ENCODE measurements at places on chromosomes 5 and 9.

DNA sequence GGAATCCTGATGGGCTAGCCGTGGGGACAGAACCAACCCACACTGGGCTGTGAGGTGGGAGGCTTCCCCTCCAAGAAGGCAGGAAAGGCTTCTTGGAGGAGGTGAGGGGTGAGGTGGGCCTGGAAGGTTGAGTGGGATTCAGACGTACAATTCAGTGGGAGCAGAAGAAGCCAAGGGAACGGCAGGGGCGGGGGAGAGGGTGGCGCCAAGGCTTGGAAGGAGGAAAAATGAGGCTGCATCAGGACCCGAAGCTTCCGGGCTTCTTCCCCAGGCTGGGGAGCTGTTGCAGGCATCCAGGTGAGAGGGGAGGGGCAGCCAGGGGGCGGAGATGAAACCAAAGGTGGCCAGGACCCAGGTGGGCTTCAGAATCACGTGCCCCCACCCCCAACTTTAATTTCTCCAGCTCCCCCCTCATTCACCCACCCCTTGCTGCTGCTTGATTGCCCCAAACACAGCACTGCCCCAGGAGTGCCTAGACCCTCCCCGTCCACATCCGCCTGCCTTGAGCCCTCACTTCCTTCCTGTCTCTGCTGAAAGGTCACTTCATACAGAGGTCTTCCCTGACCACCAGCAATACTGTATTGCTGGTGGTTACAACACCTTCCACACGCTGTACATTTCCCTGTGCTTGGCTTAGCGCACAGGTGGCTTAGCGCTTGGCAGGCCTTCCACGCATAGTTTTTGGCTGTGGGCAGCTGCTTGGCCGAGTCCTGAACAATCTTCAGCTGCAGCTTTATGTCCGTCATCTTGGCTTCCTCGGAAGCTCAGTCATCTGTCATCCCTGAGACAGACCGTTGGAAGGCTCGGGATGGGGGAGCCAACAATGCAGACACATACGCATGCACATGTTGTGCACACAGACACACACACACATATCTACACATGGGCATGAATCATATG lies 193.5 kb downstream of the RGS3 start:
- no peak for DNase-seq

GRCh38 chr9:3762076-3762475 lies 236.3 kb upstream of the RFX3 start:
- DNase-seq: no peak

DNA sequence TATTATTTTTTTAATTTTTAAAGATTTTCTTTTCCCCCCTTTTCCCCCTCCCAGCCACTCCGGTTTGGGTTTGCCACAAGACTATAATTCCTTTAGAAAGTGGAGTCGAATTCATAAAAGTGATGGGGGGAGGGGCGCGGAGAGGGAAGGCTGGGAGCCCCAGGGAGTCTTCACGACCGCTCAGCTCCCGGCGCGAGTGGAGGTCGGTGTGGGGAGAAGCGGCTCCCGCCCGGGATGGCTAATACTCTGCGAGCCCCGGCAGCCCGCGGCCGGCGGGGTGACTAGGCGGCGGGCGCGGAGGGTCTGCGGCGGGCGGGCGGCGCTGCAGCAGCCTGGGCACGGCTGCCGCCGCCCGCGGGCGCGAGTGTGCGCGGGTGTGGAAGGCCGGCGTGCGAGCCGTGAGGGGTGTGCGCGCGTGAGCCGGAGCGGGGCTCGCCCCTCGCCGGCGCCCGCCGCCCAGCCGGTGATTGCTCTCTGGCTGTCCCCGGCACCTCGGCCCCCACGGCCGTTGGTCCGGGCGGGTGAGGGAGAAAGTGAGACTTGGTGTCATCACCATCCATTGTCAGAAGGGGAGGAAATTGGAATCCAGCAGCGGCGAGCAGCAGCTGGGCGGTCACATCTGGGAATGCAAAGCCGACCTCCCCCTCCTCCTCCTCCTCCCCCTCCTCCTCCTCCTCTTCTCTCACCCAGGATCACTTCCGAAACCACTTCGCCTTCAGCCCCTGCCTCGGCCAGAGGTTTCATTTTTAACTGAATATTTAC lies at the start of gene PARP8:
Gene PARP8, plus strand, starts transcription at position 377 of the 762 bp plus-strand sequence. CDS start 459 bp downstream, outside the sequence.
- peak; percentile 52 for DNase-seq

- DNase-seq: no peak
These were observed 24.3 kb downstream of the NOTCH1 start for GRCh38 chr9:136521537-136521936.

DNA sequence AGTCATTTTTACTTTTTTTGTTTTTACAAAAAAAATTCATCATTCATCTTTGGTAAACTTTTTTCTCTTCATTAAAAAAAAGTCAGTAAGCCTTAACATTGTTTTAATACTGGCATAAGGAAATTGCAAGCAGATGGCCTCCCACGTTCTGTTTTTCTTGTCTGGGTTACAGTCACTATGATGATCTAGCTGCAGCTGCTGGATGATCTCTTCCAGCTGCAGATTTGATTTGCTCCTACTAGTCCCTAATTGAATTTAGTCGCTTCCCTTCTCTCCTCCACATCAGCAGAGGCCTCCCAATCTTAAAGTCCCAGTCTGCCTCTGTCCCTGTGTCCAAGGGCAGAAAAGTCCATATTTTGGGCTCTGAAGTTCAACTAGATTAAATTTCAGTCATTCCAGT lies 106.8 kb upstream of the PTGER4 start:
- no peak for DNase-seq

DNA sequence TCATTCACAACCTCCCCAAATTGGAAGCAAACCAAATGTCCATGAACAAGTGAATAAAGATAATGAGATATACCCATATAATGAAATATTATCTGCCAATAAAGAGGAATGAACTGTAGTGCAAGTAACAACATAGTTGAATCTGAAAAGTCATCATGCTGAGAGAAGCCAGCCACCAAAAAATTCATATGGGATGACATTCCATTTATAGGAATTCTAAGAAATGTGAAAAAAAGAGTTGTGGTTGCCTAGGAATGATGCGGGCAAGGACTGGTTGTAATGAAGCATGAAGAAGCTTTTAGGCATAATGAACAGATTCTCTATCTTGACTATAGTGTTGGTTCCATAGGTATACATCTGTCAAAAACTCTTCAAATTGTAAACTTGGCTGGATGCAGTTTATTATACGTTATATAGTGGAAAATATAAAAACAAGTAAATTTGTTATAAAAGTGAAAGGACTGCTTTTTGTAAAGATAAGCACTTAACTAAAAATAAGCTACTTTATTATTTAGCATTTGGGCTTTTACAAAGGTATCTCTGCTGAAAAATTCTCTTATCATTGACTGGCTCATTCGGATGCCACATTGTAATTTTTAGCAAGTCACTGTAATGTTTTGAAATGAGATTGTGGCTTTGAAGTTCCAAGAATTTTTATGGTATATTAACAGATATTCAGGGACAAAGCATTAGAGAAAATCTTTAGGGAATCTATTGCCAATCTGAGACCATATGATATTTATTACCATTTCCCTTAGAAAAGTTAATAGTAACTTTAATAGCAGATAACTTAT lies 21.2 kb upstream of the TTC23L start:
- peak; percentile 84 for DNase-seq

GRCh38 chr5:158797498-158797845 lies 302.2 kb downstream of the EBF1 start:
- no peak for DNase-seq

GRCh38 chr9:121288673-121289025 lies 20.7 kb downstream of the GSN start:
- no peak for DNase-seq

DNA sequence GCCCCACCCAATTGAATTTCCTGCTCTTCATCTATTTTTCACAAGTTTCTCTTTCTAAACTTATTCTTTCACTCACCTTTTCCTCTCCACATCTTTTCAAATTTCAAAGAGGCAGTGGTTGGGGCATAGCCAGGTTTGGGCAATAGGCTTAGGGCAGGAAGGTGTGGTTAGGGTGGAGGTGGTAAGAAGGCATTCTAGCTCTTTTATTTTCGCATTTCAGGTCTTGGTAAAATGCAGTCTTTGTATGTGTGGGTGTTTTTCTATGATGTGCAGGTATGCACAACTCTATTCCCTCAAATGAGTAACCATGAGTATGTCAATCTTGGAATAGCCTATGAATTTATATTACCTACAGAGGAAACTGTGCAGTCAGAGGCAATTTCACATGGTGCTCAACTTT lies 129.8 kb upstream of the IFNE start:
- no peak for DNase-seq

- no peak for DNase-seq
These were observed 32.8 kb downstream of the GALNT10 start for GRCh38 chr5:154223320-154223719.

GRCh38 chr5:54120473-54120872 lies 189.9 kb downstream of the ARL15 start:
- DNase-seq: no peak

GRCh38 chr9:112872019-112872418 lies 18.7 kb downstream of the SLC46A2 start:
- no peak for DNase-seq

- DNase-seq: no peak
These were observed 172.0 kb downstream of the NNT start for GRCh38 chr5:43774881-43775399.

DNA sequence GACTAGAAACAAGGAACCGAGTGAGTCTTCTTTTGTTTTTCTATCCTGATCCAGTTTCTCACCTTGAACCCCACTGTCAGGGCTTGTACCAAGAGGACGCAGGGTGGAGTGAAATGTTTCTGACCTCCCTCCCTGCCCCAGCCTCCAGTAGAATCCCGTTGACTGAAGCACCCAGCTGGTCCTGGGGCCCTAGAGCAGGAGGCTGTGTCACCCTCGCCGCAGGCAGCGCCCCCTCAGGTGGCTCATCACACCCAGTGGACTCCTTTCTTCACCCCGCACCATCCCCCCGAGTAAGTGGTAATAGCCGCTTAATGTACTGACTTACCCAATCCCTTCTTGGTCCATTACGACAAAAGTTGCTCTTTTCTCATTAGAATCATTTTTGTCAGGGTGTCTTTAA lies 53.8 kb downstream of the MVB12B start:
- DNase-seq: no peak

DNA sequence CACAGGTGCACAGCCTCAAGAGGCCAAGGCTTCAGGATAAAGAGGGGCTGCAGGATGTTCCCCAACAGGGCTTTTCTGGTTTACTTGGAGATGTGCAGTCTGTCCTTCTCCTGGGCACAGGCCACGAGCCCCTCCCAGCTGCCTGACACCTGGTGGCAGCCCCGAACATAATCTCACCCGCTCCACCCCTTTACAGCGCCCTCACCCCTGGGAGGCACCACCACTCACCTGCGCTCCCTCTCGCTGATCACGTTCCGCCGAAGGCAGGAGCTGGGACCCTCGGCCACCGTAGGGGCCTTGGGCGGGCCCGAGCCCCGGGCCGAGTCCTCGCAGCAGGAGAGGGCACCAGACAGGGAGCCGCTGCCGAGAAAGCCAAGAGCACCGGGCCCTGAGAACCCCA lies 514 bp downstream of the SOHLH1 start:
- no peak for DNase-seq

DNA sequence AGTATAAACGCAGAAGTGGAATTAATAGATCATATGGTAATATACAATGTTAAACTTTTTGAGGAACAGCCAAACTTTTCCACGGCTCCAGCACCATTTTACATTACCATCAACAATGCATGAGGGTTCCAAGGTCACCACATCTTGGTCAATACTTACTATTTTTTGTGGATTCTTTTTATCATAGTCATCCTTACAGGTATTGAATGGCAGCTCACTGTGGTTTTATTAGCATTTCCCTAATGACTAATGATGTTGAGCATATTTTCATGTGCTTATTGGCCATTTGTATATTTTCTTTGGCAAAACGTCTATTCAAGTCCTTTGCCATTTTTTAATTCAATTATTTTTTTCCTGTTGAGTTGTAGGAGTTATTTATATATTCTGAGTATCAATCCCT lies 14.1 kb upstream of the RAPGEF6 start:
- peak; percentile 43 for DNase-seq

- no peak for DNase-seq
These were observed 473.0 kb downstream of the NTRK2 start for GRCh38 chr9:85142496-85142911.

GRCh38 chr5:113122053-113122452 lies 145.5 kb downstream of the DCP2 start:
- no peak for DNase-seq

DNA sequence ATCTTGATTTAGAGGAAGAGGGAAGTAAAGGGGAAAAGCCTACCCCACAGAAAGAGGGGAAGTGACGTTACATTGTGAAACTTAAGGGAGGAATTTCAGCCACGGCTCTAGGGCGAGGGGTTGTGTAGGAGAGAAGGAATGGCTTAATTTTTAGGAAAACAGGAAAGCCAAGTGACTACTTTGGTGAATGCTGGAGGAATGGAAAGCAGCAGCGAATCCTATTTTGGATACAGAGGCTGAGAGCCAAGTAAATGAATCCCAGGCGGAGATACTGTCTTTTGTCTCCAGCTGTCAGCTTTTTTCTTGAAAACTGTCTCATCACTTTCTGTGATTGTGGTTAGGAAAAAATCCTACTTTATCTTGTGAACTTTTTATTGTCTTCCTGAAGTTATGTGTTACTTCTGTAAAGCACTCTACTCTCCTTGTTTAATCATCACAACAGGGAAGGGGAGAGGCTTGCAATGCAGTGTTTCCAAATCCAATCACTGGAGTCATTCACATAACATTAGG lies 188.4 kb downstream of the TSSK1B start:
- DNase-seq: no peak

DNA sequence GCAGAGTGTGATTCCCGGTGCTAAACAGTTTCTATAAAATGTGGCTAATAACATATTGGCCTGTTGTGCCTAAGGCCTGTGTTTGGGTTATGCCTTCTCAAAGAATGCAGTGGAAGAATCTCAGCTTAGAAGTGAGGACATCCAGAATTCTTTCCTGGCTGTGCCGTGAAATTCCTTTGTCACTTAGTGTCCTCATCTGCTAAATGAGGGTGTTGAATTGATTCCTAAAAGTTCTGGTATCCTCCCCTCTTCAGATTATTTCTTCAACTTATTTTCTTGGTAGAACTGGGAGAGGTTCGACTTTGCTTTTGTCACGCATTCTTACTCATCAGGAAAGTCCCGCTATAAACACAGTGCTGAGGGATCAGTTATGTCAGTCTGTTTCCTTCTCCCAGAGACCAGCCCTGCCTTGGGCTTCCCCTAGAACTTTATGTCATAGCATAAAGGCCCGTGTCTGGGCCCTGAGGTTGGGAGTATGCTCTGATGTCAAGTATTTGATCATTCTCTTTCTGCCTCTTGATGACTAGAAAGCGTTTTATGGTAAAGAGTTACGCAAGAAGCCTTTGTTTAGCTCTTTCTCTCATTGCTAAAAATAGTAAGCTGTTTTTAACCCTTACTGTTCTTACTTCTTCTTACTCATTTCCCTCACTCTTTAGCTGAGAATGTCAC lies 29.5 kb downstream of the MTAP start:
- peak; percentile 79 for DNase-seq

DNA sequence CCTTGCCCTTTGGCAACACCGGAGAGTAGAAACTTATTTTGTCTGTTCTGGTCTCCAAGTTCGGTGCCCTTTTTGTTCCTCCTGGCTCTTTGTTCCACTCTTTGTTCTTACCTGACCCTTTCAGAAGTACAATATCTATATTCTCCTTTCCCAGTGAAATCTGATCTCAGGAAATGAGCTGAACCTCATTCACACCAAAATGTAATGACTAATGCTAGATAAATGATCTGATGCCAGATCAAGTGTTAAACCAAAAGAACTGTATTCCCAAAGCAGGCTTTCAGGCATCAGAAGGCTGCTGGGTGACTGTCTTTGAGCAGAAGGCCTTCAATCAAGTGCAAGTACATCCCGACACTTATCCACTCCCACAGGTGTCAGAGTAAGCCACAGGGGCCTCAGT lies 156.4 kb downstream of the SPOCK1 start:
- DNase-seq: peak; percentile 59

- DNase-seq: no peak
These were observed 13.0 kb downstream of the NEK6 start for GRCh38 chr9:124270504-124271335.
